ENCODE measurements at places on chromosomes 2 and 18. TPM values are rescaled to one million over a fixed set of nuclear protein-coding genes. Genes with fewer than 3 reads are reported as not detected.
A peak's percentile ranks its signal among the peaks of the same experiment; 100 is the strongest.

The COPS7B gene
- total RNA-seq, result 13.5 TPM

The ALPI gene
- total RNA-seq, result not detected

DNA sequence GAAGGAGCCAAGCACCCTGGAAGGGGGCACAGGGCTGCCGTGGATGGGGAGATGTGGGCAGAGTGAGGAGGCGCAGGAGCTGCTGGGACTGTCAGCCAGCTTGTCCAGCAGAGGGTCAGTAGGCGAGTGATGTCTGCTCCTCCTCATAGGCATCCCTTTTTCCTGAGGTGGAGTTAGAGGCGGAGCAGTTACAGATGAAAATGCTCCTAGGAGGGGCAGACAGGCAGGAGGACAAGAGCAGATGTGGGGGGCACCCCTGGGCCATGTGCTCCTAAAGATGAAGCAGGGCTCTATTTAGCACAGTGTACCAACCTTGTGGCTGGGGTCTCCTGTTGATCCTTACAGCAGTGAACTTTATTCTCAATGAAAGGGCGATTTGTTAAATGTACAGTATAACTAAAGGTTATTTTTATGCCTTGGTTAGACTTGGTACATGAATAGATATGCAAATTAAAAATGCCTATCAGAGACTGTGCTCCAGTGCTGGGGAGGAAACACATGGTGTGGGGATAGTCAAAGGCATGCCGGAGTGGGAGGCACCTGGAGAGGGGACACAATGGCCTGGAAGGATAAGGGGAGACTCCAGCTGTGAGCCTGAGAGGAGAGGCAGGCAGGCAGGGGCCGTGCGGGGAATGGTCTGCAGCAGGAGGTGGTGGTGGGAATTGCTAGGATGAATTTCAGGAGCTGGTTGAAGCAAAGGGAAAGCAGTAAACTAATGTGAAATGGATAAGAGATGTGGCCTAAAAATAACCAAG lies 175.3 kb downstream of the CLIP4 start:
- no peaks in the 10 kb centered on the region for H3K36me3 ChIP-seq
- no peaks in the 10 kb centered on the region for H3K27me3 ChIP-seq
- H3K4me1 ChIP-seq, result no peaks in the 10 kb centered on the region

DNA sequence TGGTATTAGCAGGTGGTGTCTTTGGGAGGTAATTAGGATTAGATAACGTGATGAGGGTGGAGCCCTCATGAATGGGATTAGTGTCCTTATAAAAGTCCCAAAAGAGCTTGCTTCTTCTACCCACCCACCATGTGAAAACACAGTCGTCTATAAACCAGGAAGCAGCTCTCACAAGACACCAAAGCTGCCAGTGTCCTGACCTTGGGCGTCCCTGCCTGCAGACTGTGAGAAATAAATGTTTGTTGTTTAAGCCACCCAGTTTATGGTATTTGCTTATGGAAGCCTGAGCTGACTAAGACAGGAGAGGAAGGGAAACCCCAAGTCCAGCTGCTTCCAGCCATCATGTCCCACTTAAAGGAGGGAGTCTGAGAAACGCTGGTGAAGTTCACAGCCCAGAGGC lies 13.6 kb downstream of the ADI1 start:
- DNase-seq, result peak; percentile 19
- H3K27ac ChIP-seq, result no peak overlapping the region
- peaks cover 38% of the 10 kb centered on the region for H3K4me1 ChIP-seq
- H3K27me3 ChIP-seq, result no peaks in the 10 kb centered on the region
- H3K4me3 ChIP-seq, result no peak overlapping the region

DNA sequence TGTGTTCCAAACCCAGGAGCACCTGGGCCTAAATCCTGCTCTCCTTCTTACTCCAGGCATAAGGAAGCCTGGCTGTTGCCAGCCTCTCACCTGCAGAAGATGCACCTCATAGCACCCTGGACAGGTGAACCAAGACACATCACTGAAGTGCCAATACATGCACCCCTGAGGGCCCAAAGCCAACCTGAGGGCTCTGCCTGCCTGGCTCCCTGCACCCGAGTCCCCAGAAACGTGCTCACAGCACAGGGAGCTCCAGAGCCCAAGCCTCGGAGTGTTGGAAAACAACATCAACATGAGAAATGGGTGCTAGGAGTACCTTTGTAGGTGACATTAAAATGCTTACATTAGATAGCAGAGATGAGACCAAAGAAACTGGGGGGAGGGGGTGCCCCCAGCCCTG lies 96.3 kb upstream of the RAB6C start:
- H3K27me3 ChIP-seq, result no peaks in the 10 kb centered on the region
- DNase-seq, result no peak
- H3K4me3 ChIP-seq, result no peak overlapping the region

DNA sequence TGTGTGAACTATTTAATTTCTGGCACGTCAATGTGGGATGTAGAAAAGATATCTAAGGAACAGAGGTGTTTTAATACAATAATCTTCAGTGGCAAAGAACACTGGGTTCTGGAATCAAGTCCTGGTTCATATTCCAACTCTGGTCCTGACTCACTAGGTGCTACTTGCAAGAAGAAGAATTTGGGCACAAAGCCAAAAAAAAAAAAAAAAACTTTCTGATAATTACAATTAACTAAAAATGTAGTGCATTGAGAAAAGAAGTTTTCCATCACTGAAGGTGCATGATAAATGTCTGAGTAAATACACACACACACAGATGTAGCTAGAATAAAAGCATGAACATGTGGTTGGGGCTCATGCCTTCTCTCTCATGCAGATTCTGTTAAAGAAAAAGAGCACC lies 424.4 kb upstream of the REG3G start:
- H3K4me3 ChIP-seq, result no peak overlapping the region
- H3K27ac ChIP-seq, result no peak overlapping the region
- no peak for DNase-seq
- no peaks in the 10 kb centered on the region for H3K36me3 ChIP-seq
- H3K4me1 ChIP-seq, result no peaks in the 10 kb centered on the region

The ASB18 gene
- not detected for total RNA-seq

DNA sequence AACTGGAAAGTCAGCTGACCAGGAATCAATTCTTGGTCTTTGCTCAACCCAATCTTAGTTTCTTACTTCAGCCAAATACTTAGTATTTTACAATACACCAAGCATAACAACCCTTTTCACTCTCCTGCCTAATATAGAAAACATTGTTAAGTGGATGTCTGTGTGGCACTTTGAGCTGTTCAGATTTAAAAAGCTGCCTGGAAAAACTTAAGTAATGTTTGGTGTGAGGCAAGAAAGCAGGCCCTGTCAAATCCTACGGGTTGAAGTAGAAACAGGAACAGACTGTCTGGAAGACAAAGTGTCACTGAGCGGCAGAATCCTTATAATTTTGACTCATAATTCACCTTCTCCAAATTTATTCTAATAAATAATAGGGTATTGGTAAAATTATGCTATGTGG lies 37.1 kb upstream of the FRZB start:
- H3K27me3 ChIP-seq, result no peaks in the 10 kb centered on the region
- no peak overlapping the region for H3K27ac ChIP-seq
- no peaks in the 10 kb centered on the region for H3K4me1 ChIP-seq
- no peak for DNase-seq
- no peaks in the 10 kb centered on the region for H3K36me3 ChIP-seq

The CD226 gene
- 5.2 TPM for total RNA-seq

The RUFY4 gene
- 0.05 TPM for total RNA-seq

DNA sequence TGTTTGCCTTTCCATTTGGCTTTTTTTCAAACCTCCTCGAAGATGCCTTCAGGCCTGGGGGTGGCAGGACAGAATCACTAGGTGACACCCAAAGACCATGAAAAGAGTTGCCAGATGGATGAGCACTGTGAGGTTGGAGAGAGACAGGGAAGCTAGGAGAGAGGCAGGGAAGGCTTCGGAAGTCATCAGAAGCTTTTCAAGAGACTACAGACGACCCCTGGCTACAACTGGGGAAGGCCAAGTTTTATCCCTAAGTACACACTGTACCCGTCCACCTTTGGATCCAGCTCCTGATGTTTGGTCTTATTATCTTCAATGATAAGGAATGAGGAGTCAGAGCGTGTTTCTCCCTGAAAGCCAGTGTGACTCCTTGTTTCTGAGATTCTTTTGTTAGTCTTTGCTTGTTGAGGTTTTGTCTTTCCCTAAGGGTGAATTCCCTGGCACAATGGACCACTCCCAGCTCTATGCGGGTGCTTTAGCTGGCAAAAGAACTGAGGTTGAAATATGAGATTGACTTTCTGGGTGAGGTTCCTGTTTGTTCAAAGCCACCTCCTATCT lies 33.4 kb upstream of the SLC9A2 start:
- H3K4me3 ChIP-seq, result no peak overlapping the region
- H3K27me3 ChIP-seq, result no peaks in the 10 kb centered on the region
- no peak overlapping the region for H3K27ac ChIP-seq
- no peaks in the 10 kb centered on the region for H3K36me3 ChIP-seq

Data from liver (tissue), 10 donors.